ENCODE measurements at places on chromosomes 5 and 9.

DNA sequence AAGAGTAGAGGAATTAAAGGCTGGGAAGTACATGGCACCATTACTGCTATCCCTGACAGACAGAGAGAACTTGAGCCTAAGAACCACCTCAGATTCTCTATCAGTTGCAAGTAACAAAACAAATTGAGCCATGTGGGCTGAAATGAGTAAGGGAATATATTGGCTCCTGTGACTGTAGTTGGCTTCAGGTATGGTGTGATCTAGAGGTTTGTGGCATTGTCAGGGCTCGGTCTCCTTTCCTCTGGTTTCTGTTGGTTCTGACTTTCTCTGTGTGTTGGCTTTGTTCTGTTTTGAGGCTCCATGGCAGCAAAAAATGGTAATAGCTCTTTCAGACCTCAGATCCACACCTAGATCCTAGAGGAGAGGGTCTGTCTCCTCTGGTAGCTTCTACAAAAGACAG, 5.7 kb downstream of the GALNT10 start:
- no peak for DNase-seq

DNA sequence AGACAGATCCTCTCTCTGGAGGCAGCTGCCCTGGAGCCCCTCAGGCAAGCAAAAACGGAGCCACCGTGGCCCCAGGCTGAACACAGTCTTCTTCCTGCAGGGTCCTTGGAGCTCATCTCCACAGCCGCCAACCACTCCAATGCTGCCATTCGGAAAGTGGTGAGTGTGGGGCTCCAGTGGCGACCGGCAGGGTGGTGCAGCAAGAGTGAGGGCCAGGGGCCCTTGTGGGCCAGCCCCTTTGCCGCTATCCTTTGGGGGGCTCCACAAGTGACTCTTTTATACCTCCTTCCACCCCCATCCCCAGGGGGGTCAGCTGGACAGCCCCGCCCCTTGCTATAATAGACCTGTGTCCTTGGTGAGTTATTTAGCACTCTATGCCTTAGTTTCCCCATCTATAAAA, 47.4 kb upstream of the SUSD3 start:
- no peak for DNase-seq

DNA sequence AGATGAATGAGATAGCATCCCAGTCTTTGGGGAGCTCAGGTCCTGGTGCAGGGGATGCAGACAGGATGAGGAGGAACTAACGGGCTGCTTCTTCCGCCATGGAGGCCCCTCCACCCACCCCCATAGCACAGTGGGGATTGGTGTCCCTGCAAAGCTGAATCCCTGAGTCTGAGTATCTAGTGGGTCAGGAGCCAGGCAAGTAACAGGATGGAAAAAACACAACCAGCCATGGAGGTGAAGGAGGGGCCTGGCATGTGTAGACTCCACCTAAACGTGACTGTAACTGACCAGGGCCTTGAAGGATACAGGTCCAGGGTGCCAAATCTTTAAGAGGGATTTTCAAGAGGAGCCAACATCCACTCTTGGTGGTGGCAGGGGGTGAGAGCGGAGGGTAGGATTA, 327.8 kb upstream of the MSX2 start:
- no peak for DNase-seq

GRCh38 chr5:167699432-167699831, 592.0 kb upstream of the WWC1 start:
- DNase-seq = no peak

GRCh38 chr9:130893341-130894101, 3.1 kb downstream of the QRFP start:
- DNase-seq = peak; percentile 46

Measured in CD4-positive, alpha-beta T cell treated with Interferon alpha-2 for 1 hour (primary cell).